ENCODE measurements at places on chromosomes 3 and 15.

DNA sequence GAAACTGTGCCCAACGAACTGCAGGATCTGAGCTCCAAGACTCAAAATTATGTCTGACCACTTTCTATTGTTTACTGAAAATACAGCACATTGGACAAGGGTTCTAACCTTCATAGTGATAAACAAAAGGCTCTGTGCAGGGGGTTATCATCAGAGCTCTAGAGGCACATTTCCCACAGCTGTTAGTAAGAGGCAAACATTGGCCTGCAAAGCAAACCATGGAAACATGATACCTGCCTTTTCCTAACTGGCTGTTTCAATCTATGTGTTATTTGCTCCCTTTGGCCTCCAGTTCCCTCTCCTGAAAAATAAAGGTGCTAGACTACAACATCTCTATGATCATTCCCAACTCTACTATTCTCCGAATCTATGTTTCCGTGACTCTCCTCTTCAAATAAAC, 159.7 kb upstream of the ARHGEF26 start:
- DNase-seq = no peak

- no peak for DNase-seq
Measured at GRCh38 chr3:76735152-76735551, 304.7 kb upstream of the ROBO2 start.

GRCh38 chr15:27327467-27328025, 356.6 kb downstream of the GABRG3 start:
- DNase-seq = no peak

GRCh38 chr3:116338713-116339112, 106.6 kb downstream of the LSAMP start:
- DNase-seq = no peak

DNA sequence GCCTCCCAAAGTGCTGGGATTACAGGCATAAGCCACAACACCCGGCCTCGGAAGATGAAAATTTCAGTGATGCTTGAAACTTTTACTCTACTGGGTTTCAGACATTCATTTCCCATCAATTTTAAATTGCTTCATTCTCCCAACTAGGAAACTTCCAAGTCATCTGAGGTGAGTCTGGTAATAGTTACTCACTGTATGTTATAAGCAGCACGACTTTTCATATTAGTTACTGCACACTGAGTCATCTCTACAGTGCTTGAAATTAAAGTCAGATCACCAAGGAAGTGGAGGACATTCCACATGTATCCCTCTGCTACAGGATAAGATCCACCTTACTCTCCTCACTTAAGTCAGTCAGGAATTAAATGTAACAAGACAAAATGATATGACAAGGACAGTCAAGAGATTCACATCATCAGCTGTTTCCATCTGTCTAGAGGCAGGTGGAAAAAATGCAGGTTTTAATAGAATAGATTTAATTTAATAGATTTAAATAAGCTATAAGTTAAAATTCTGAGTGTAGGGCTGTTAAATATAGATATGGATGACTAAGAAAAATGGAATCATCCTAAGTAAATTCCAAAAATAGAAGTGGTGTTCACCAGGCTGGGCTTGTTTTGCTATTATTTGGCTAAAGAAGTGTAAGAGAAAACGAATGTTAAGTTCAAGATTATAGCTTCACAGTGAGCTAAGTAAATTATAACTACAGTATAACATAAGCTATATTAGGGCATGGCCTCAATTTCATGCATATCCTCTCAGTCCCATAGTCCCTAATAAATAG, 104.4 kb downstream of the TMCO5A start:
- DNase-seq = no peak

- DNase-seq = no peak
Measured at GRCh38 chr3:99578339-99578970, 59.9 kb upstream of the COL8A1 start.

DNA sequence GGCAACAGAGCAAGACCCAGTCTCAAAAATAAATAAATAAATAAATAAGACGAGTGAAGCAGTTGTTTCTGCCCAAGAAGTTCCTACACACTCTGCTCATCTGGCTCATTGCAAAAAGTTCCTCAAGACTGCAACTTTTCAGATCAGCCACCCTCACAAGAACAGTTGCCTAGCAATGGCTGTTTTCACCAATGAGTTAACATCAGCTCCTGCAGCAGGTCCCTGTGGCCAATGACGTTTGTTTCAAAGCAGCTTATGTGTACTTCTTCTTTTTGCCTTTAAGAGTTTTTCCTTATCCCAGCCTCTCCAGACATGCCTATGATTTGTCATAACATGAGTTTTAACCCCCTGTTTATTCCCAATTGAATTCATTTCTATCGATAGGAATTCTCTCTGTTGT, 118.4 kb upstream of the SPRED1 start:
- DNase-seq = no peak

- DNase-seq = no peak
Measured at GRCh38 chr3:126713199-126713598, 9.2 kb downstream of the CHCHD6 start.

DNA sequence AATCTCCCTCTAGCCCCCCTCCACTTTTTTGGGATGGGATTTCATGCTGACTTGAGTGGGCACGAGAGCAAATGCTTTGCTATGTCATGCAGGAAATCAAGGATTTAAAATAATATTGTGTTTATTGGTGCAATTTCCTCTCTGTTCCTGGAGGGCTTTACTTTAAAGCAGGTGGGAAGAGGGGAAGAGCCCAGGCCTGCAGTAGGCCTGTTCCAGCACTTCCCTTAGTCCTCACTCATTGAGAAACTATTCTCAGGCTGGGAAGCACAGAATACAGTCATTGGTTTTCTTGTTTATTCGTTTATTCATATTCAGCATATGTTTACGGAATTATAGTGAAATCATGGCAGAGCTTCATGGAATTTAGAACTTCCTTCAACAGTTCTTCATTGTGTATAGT, 41.7 kb upstream of the SPSB4 start:
- no peak for DNase-seq

DNA sequence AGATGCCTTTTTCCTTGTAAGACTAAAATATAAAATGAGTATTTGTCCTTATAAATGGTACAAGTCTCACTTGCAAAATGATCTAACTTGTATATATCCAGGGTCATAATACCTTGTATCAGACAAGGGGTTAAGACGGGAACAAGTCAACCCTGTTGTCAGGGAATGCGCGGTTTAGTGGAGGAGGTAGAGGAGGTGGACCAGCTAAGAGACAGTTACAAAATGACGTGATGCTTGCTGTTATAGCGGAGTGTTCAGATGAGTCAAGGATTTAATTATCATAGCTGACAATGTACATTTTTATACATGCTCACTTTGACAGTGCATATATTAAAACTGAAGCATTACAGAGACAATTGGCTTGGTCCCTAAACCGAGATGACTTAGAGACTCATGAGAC, 26.8 kb upstream of the KLHL25 start:
- no peak for DNase-seq

DNA sequence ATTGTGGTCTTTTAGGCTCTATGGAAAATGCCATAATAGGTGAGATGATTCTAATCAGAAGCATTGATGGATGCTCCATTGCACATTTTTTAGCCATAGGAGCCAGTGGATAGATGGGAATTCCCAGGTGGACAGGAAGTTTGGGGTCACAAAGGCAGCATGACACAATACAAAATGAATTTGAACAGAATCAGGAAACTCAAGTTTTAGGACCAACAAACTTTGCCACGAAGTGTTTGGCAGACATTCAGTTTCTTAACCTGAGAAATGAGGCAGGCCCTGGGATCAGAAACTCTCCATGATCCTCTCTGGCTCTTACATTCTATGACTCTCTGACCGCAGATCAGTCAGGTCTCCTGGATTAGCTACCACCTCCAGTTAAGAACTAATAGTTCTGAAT, 275.4 kb downstream of the TIGIT start:
- DNase-seq = no peak

GRCh38 chr15:40338921-40339620, 1.7 kb downstream of the CCDC9B start:
- no peak for DNase-seq

DNA sequence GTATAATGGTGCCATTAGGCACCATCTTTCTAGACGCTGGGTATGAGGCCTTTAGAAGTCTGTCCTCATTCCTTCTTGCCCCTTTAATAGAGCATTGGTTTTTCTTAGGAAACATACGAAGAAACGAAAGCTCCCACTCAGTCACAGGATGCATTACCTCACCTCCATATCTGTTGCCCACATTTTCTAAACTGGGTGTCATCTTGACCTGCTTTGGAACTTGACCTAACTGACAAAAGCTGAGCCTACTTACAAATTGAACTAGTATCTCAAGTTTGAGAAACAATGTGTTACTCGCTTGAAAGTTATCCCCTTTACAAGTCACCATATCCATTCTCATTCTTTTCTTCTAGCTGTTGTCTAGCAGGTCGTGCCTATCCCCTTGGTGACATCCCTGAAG, 102.7 kb downstream of the VPS8 start:
- DNase-seq = no peak

GRCh38 chr15:46091860-46092450, 457.1 kb downstream of the SQOR start:
- DNase-seq = no peak

GRCh38 chr3:154642145-154642544, 212.2 kb upstream of the GPR149 start:
- DNase-seq = no peak

DNA sequence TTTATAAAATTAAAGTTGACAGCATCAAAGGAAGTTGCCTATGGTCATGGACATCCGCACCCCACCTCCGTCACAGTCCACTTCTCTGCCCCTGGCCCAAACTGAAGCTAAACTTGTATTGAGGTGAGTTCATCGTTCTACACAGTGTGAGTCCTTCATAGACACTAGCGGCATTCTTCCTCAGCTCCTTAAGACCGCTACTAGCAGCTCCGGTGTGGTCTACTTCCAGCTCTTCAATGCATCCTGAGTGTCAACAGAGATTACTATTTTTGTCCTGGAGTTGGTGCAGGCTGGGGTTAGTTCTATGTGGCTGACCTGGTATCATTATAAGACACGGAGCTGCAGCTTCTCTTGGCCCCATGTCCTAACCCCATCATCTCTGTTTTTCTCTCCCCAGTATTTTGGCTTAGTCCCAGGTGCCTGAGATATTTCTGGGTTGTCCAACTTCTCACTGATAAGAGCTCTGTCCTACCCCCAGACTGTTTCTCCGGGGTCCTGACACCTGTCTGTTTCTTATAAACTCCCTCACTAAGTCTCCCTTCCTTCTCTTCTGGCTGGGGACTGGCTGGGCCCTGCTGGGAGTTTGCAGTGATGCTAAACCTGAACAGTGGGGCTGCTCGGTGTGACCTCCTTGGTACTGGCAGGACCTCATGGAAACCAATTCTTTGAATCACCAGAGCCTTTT, 169.2 kb upstream of the ATP10A start:
- DNase-seq = no peak

DNA sequence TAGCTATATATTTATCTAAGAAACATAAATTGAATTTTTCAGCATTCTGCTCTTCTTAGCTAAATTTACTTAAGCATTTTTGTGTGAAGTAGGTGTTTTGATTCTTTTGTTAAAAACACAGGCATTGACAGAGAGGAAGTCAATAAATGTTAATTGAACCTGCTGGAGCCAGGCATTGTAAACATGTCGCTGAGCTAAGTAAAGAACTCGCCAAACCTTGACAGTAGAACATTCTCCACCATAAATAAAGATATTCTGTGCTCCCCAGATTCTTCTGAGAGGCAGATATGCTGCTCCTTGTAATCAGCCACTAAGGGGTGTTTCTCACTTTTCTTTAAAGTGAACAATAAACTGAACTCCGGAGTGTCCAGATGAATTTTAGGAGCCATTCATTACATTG, 38.4 kb downstream of the SYNM start:
- no peak for DNase-seq

GRCh38 chr3:16177382-16177781, 2.9 kb downstream of the GALNT15 start:
- DNase-seq = no peak

DNA sequence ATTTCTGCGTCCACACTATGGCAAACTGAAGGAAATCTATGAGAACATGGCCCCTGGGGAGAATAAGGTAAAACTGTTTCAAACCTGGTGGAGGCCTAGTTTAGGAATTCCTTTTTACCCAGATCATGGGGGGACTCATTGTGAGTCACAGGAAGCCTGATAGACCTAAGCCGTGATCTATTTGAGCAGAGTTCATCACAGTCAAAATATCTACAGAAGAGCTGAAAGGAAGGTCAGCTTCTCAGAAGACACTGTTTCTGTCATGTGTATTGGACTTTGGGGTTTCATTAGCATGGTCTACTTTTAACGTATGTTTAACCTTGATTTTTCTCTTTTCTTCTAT, 1.3 kb downstream of the PSMD2 start:
- DNase-seq = no peak

GRCh38 chr3:195896361-195897080, 11.8 kb downstream of the TNK2 start:
- no peak for DNase-seq

DNA sequence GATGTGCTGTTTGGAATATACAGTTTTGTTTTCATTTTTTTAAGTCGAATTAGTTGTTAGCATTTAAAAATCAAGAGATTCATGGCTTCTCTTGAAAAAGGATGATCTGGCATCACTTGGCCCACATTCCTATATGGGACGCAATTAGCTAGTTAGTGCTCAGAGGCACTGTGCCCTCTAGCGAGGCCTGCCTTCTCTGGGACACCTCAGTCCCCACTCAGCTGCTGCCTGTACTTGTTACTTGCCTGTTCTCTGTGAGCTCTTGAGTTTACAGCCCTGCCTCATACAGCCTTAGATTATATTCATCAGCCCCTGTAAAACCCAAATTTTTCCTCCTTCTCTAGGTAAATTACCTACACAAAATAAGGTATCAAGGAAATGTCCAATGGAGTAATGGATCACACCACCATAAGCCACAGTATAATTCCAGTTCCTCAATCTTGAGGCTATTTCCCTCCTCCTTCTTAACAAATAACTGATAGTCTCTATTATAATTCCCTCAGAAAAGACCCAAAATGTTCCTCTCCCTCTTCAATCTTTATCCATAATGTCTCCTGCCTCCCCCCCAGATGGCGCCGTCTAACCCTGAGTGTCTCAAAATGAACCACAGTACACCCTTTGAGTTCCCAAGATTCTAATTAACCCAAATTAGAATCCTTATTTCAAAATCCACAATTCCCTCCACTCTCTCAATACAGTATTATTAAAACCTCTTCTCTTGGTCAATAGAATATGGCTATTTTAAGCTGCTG, 2.7 kb downstream of the ZMAT3 start:
- peak; percentile 44 for DNase-seq

DNA sequence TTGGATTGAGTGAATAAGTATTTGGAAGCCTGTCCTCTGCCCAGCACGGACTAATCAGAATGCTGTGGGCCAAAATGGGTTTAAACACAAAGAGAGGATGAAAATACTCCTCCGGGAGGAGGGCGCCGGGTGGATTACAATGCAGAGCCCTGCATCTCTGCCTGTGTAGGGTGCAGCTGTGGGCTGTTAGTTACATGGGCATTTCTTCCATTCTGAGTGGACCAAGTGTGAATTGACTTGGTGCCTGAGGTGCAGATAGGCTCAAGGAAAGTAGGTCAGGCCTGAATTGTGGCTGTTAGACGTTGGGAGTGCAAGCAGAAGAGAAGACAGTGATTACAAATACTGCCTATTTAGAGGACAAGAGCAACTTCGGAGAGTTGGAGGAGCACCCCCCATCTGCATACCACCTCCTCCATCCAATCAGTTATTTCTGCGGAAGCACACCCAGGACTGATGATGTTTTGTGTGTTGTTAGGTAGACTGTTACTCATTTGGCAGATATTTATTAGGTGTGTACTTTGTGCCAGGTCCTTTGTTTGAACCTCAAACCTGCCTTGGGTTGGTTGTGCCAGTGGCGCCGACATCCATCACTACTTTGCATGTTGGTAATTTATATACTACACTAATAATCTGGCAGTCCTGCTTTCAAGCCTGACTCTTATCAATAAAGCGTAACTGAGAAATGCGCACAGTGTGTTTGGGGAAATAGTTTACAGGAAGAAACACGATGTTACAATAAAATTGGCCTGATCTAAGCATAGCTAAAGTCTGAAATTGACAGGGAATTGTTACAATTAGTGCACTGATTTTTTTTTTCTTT, 33.0 kb downstream of the PTPRG start:
- no peak for DNase-seq
